ENCODE measurements at places on chromosomes 1 and 21.

- DNase-seq = no peak
Observed at GRCh38 chr1:188584119-188584518, 1755.4 kb downstream of the PLA2G4A start.

DNA sequence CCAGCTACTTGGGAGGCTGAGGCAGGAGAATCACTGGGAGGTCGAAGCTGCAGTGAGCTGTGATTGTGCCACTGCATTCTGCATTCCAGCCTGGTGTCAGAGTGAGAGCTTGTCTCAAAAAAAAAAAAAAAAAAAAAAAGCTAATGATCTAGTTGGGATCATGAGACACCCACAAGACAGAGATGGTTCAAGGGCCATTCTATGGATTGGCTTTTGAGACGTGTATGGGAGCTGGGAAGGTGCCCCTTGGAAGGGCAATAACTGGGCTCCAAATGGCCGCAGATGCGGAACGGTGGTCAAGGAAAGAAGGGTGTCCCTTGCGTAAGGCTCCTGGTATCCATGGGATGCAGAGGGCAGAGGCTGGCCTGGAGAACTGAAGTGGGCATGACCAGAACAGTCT is 6.8 kb upstream of the ADAM15 start:
- no peak for DNase-seq

GRCh38 chr1:7104339-7104738 is 319.1 kb downstream of the CAMTA1 start:
- DNase-seq = no peak

GRCh38 chr1:50981741-50982140 is 11.7 kb downstream of the CDKN2C start:
- no peak for DNase-seq

GRCh38 chr1:108892356-108893140 is 15.8 kb downstream of the GPSM2 start:
- no peak for DNase-seq

DNA sequence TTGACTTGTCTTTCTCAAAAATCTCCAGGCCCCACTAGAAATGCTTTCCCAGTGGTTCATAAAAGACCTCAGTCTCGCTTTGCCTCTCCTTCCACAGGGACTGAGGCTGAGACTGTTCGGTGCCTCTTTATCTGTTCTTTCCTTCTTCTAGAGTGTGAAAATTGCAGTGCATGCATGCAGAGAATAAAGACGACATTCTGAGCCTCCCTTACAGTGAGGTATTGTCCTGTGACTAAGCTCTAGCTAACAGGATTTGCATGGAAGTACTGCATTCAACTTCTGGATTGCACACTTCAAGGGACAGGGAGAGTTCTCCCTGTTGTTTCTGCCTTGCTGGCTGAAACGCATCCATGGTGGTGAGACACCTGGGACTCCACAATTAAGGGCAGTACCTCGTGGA is 69.1 kb downstream of the COLGALT2 start:
- DNase-seq = no peak

DNA sequence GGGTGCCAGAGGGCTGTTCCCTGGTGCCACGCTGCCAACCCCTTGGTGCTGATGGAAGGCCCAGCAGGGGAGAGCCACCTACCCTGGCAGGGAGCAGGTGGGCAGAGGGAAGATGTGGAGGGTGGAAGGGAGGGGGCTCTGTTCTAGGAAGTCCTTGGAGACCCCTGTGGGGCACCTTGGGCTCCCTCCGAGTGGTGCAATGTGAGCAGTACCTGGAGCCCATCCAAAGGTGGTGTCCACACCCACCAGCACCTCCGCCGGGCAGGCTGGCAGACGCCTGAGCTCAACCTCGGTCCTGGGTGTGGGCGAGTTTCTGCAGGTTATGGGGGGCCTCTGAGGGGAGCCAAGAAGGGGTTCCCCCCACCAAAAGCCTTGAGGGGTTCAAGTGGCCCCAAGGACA is 11.3 kb upstream of the DNMT3L start:
- DNase-seq = no peak

DNA sequence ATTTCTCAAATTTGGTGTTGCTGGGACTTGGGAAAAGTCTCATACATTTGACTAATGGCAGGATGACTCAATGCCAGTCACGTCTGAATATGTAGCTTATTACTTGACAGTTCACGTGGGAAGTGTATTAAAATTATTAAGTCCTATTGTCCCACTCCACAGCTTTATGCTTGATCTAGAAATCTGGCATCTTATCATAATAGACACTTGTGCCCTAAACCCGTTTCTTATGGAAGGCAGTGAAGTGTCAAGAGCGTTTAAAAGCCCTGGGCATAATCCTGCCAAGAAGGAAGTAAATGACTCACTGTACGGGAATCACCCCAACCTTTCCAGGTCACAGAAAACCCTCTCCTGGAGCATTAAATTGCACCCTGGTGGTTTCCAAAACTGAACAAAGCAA is 207.4 kb downstream of the APP start:
- no peak for DNase-seq

DNA sequence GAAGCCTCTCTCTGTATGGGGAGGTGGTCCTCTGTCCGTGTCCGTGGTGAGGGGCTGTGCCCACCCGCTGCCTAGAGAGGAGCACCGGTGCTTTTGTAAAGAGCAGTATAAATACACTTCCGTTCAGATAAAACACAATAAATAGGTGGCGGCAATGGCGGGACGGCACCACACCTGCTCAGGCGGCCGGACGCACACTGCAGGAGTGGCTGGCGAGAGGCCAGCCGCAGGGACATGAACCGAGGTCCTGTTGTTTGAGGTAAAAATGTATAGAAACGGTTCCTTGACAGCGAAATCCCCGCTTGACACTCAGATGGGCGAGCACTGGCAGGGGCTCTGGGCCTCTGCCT is 40.8 kb downstream of the KRTAP10-1 start:
- DNase-seq = no peak

Data from NCI-H510A (cell line).